Stimulated activated naive CD4-positive, alpha-beta T cell treated with Interleukin-2 at 50 U/mL for 16 hours (primary cell): ENCODE measurements at places on chromosomes 3 and 15.

DNA sequence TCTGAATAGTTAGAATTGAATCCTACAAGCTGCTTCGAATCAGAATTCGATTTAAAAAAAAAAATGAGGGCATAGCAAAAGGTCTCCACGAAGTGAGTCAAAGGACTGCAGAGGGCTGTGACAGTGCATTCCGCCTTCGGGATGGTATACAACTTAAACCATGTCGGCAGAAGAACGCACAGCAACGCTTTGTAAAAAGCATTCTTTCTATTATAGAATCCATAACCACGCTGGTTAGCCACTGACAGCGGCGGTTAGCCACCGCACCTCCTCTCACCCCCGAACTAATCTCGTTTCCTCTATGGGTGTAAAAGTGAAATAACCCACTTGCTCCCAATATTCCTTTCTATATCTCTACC is 664 bp upstream of the PIK3CA start:
- peak; percentile 78 for DNase-seq

DNA sequence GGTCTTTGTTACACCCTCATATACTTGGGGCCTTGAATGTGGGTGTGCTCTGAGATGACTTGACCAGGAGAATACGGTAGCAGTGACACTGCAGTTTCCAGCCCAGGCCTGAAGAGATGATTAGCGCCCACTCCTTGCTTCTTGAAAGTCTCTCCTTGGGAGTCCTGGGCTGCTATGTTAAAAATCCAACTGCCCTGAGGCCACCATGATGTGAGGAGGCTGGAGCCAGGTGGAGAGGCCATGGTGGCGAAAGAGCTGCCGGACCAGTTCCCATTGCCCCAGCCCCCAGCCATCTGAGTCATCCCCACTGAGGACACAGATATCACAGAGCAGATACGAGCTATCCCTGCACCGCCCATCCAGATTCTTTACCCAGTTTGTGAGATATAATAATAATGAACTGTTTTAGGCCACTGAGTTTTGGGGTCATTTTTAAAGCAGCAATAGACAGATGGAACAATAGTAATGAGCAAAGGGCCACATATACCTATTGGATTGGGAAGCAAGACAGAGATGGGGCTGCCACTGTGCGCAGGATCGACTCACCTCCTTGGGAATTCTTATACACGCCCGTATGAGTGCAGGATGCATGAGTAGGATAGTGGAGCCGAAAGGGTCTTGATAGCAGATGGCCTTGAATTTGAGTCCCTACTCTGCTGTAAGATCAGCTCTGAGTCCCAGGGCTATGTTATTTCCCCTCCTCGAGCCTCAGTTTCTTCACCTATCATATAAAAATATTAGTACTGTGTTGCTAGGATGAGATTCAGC is 12.1 kb upstream of the GATA2 start:
- DNase-seq: no peak

GRCh38 chr15:80970018-80970657 is 19.5 kb downstream of the MESD start:
- DNase-seq: peak; percentile 31

GRCh38 chr15:88769161-88769971 is 33.9 kb upstream of the ACAN start:
- no peak for DNase-seq

DNA sequence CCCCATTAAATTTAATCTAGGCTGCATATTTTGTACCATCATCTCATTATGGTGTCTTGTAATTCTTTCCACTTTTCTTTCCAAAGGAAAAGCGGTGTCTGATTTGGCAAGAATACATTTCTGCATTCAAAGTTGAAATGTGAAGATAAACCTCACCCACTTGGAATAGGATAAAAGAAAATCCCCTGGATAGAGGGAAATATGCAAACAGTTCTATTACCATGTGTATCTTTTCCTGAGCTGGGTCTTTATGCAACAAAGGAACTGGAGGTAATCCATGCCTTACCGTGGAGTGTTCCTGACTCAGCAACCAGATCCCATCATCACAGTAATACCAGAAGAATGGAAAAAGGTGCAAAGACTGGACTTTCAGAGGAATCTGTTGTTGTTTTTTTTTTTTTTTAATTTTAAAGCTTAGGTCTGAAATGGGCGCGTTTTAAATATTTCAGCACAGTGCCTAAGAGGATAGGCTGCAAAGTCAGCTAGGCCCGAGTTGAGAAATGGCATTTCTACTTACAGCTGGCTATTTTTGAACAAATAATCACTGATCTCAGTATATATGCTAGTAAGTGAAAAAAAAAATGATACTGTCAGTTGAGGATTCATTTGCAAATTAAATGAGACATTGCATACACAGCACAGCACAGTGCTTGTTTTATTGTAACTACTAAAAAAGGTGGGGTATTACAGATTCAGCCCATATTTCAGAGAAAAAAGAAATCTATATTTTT is 55.5 kb upstream of the ADAMTS9 start:
- DNase-seq: no peak

GRCh38 chr3:181554233-181554765 is 157.4 kb upstream of the SOX2 start:
- DNase-seq: no peak

DNA sequence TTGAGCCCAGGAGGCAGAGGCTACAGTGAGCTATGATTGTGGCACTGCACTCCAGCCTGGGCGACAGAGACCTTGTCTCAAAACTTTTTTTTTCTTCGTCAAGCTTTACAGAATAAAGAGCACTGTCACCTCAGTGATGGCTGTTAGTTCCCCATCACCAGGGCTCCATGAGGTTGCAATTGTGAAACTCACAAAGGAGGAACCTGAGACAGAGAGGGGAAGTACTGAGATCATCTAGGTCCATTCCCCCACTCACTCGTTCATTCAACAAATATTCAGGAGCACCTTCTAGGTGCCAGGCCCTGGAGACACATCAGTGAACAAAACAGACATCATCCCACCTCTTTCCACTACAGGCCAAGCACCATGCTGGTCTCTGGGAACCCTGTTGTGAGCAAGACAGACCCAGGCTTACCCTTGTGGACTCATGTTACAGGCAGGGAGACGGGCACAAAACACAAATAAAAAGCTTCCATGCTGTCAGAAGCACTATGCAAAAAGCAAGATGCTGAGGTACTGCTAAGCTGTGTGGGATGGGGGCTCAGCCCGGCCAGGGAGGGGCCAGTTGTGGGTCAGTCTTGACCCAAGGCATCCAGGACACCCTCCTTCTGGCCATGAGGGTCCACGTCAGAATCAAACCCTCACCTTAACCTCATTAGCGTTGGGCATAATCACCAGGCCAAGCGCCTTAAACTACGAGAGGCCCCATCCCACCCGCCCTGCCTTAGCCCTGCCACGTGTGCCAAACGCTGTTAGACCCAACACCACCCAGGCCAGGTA is 2.1 kb upstream of the RHO start:
- DNase-seq: no peak

DNA sequence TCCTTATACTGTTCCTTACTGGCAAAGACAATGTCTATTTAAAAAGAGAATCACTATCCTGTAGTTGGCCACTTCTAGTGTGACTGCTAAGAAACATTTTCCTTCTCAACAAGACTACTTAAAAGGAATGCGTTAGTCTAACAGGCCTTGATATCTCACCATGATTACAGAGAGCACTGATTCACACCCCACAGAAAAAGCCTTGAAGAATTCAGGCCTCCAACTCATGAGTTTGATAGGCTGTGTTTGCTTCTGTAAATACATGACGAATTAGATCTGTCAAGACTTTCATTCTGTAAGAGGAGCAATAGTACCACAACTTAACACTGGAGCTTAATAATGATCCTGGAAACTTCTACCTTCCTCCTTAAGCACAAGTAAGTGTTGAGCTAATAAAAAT is 432.8 kb upstream of the NR2F2 start:
- DNase-seq: no peak

GRCh38 chr15:52010633-52011595 is 8.1 kb upstream of the MAPK6 start:
- peak; percentile 58 for DNase-seq

DNA sequence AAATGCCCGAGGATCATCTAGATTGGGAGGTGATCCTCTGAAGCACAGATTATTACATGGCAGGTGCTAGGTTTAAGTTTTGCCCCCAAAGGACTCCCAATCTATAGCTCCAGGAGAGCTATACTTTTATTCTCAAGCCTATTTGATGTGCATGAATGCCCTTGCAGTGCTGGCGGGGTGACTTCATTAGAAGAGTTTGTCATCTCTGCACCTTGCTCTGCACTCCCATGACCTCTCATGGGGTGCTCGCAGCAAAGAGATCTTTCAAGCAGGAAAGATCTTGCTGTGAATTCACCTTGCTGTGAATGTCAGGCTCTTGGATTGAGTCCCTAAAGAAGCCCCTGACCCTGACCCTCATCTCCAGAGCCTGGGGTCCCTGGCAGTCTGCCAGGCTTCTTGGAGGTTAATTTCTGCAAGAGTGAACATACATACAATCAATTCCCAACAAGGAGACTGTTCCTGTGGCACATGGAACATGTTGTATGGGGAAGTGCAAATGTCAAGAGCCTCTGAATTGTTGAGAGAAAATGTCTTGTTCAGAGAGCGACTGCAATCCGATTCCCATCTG is 45.9 kb downstream of the FAM43A start:
- DNase-seq: no peak

DNA sequence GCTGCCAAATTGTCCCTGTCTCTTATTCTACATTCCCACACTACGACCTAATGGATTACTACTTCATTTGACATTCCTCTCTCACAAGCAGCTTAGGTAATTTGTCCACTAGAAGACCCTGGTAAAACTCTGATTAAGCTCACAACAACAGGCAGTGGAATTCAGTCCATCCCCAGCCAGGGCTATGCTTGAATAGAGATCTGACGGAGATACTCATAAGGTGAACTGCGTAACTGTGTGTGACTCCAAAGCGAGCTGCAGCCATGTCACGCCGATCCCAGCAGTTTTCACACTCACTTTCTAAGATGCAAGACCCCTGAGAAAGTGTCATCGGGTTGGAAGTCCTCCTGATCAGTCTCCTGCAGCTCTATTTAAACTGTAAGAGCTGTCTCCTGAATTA is 25.7 kb upstream of the ROBO2 start:
- DNase-seq: no peak

GRCh38 chr15:81025721-81026370 is 25.1 kb downstream of the TLNRD1 start:
- DNase-seq: no peak

DNA sequence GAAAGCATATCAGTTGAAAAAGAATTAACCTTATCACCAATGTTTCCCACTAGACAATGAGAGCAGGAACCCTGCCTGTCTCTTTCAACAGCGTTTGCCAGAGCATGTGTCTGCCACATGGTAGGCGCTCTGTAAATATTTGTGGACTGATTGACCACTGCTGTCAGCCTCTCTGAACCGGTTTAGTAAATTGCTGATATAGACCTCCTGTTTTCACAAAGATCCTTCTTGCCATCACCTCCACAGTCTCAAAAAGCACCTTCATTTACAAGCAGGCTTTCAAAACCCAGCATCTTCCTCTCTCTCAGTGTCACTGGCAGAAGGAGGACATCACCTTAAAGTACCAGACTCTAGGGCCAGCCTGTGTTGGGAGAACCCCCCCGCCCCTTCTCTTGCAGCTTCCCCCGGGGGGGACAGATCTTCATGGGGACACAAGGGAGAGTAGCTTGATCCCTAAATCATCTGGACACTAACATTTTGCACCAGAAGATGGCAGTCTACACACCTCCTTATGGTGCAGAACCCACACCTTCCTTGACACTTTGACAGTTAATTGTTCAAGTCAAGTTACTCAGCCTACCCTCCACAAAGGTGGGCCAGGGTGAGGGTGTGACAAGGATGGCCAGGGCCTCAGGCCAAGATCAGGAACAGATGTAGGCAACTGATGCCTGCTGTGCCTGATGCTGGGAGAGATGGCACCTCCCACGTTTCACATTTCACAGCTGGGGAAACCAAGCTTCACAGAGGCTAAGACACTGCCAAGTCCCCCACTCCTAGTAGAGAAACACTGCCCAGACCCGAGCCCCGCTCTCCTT is 37.8 kb upstream of the USP3 start:
- DNase-seq: peak; percentile 20

DNA sequence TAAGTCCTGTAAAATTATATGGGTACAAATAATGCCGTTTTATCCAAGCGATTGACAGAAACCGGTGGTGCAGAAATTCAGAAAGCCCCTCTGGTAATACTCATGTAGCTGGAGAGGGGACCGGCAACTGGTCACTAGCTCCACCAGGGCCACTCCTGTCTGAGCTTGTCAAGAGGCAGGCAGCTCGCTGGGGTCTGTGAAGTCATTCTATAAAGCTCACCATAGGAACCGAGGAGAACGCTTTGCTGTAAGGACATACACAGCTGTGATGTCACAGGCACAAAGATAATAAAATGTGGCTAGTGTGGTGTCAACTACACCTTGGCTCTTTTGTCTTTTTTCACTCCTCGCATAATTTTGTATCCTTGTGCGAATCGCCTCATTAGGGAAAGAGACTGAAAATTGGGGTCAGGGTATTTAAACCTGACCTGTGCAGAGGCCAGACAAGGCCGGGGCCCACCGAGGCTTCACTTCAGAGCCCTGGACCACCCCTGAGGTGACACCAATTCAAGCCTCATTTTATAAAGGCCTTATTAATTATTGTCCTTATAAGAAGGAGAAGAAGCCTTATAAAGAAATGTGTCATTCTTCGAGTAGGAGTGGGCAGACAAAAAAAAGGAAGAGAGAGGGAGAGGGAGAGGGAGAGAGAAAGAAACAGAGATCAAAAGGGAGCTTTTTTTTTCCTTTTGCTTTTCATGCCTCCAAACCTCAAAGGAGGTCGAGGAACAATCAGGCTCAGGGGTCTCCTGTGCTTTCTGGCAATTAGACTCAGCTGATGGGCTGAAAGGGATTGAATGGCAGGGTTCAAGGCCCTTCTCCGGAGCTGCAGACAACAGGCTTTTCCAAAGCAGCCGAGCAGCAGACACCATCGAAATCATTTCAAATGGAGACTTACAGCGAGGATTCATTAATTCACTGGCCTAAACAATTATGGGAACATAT is 813.3 kb upstream of the ARRDC4 start:
- no peak for DNase-seq

DNA sequence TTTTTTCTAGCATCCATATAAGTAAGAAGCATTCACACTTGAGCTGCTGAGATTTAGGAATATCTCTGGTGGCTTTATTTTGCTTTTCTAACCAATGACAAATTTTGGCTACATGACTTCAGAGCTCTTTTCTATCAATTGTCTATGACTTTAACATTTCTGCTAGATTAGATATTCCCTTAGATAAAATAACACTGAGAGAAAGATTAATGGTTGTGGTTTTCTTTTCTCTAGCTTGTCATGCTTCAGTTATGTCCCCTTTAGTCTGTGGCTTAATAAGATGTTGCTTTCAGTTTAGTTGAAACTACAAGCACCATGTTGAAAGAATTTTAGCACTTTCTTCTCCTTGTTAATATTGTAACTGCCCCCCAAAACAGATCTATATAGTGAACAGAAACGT is 665.6 kb upstream of the CCDC54 start:
- DNase-seq: no peak

- DNase-seq: no peak
These were observed 3.5 kb upstream of the TM4SF18 start for GRCh38 chr3:149336925-149337324.
